GM23338 (cell line): ENCODE measurements at places on chromosomes 11 and 22. TPM values are rescaled to one million over a fixed set of nuclear protein-coding genes. Genes with fewer than 3 reads are reported as not detected.

GRCh38 chr11:58573451-58574104 is 2.1 kb downstream of the LPXN start:
- no peak overlapping the region for H3K4me3 ChIP-seq
- H3K36me3 ChIP-seq: no peaks in the 10 kb centered on the region
- no peak overlapping the region for H3K27ac ChIP-seq
- H3K4me1 ChIP-seq: no peaks in the 10 kb centered on the region
- H3K27me3 ChIP-seq: no peaks in the 10 kb centered on the region
- no peak for DNase-seq

DNA sequence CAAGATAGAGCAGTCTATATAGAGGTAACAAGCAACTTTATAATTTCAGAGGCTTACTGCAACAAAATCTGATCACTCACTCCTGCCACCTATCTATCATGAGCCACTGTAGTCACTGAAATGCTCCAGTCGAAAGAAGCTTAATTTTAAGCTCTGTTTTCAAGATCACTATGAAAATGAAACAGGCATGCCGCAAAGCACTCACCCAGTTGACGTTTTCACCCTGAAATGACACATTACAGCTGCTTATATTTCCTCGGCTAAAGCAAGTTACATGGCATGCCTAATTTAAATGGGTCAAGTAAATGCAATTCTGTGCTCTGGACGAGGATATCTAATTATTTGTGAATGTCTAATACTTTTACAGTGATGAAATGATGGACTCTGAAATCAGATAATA is 616.3 kb downstream of the FAM181B start:
- no peaks in the 10 kb centered on the region for H3K27me3 ChIP-seq
- no peak overlapping the region for H3K27ac ChIP-seq
- no peaks in the 10 kb centered on the region for H3K4me1 ChIP-seq

DNA sequence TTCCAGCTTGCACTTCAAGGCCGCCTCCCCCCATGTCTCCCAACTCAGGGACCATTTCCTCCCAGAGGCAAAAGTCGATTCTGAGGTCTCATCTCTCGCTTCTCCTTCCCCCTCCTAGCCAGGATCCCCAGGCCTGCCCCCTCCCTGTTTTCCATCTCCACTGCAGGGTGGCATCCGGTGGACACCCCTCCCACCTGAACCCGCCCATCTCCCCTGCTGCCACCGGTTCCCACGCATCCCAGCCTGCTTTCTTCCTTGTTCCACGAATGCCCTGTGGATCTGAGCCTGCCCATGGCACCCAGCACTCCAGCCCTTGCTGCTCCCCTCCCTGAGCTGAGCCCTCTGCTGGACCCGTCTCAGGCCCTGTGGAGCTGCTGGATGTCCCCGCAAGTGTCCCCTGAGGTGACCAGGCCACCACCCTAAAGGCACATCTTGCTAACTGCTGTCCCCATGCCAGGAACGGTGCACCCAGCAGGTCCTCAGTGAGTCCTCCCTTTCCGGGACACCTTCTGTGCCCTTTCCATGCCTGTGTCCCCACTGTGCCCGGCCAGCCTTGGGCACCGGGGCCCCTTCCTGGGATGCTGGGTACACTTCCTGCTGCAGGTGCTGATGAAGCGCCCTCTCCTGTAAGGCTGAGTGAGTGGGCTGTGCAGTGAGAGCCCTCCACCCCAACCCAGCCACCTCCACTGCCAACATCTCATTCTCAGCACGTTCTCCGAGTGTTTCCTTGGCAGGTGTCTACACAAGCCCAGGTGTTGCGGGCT is 936 bp downstream of the IL17REL start:
- H3K27me3 ChIP-seq: peaks cover 60% of the 10 kb centered on the region
- peaks cover 7% of the 10 kb centered on the region; the same call in 1 of the 2 replicates for H3K4me1 ChIP-seq
- H3K27ac ChIP-seq: no peak overlapping the region
- DNase-seq: peak; percentile 64

Gene TMPRSS4
- 0.04 and 0.10 TPM in 2 replicates for total RNA-seq

GRCh38 chr11:110491577-110492320 is 62.0 kb downstream of the FDX1 start:
- no peaks in the 10 kb centered on the region for H3K36me3 ChIP-seq
- DNase-seq: no peak
- no peaks in the 10 kb centered on the region for H3K4me1 ChIP-seq
- no peaks in the 10 kb centered on the region for H3K27me3 ChIP-seq
- no peak overlapping the region for H3K27ac ChIP-seq
- H3K4me3 ChIP-seq: no peak overlapping the region

Gene PTPMT1
- total RNA-seq: 87.0 and 109 TPM in 2 replicates

DNA sequence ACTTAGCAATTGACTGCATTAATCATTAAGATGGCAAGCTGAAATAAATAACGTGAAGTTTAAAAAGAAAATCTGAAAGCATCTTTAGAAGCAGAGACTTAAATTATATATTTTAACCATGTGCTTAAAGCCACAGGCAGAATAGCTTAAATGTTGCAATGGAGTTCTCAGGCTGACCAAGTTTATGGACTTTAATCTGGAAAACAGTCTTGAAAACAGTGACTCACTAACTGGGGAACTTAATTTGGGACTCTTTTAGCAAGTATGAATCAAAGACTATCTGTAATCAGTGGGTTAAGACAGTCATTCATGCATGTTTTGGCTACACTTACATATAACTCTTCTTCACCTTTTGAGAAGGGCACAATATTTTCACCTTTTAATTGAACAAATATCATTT is 12.6 kb upstream of the GLYATL1 start:
- H3K36me3 ChIP-seq: no peaks in the 10 kb centered on the region
- 0 out of 2 replicates have a peak overlapping the region, but pooled peaks have one; percentile 13 for H3K27ac ChIP-seq
- DNase-seq: no peak
- no peaks in the 10 kb centered on the region for H3K27me3 ChIP-seq
- peak overlapping the region; percentile 39 for H3K4me3 ChIP-seq

Gene TMEM191B
- 3.6 and 26.3 TPM in 2 replicates for total RNA-seq

GRCh38 chr11:132475026-132475425 is 1057.3 kb downstream of the OPCML start:
- no peaks in the 10 kb centered on the region for H3K4me1 ChIP-seq
- H3K27me3 ChIP-seq: no peaks in the 10 kb centered on the region
- DNase-seq: no peak

Gene MAPK12
- total RNA-seq: 20.4 and 26.1 TPM in 2 replicates

DNA sequence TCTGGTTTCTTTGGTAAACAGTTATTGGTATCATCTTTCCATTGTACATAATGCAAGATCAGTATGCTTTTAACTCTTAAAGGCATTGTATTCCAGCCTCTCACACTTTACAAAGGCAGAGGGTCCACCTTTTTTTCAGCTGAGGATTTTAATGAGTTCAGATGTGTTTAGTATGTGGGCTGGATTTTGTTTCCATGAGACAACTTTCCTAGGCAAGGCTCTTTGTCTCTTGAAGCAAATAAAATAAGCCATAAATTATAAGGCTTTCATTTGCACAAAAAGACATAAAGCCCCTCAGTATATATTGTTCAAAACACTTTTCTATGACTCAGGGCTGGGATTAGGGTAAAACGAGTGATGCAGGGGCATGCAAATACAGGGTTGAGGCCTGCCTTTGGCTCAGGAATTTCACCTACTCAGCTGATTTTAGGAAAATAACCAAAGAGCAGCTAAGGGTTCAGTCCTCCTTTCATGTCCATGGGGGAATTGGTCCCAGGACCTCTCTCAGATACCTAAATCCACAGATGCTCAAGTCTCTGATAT is 7.6 kb downstream of the MMP20 start:
- H3K36me3 ChIP-seq: no peaks in the 10 kb centered on the region
- H3K4me1 ChIP-seq: peaks cover 21% of the 10 kb centered on the region
- no peak overlapping the region for H3K27ac ChIP-seq
- no peaks in the 10 kb centered on the region for H3K27me3 ChIP-seq
- H3K4me3 ChIP-seq: no peak overlapping the region
- no peak for DNase-seq

DNA sequence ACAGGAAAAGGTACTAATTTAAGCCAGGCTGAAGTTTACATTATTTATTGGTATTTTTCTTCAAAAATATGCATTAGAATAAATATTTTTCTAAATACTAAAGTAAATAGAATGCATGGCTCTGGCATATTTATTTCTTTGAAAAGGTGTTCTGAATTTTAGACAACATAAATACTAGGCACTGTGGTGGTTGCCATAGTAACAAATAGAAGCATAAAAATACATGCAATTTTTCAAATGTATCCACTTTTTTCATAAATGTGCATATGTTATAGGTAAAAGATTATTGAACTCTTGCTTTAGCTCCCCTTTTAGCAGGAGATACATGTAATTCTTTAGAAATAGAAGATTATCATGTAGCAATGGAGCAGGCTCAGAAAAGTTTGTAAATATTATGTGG is 18.4 kb downstream of the DCDC1 start:
- H3K36me3 ChIP-seq: no peaks in the 10 kb centered on the region
- H3K4me3 ChIP-seq: no peak overlapping the region
- no peak for DNase-seq
- H3K27ac ChIP-seq: no peak overlapping the region
- H3K27me3 ChIP-seq: no peaks in the 10 kb centered on the region

DNA sequence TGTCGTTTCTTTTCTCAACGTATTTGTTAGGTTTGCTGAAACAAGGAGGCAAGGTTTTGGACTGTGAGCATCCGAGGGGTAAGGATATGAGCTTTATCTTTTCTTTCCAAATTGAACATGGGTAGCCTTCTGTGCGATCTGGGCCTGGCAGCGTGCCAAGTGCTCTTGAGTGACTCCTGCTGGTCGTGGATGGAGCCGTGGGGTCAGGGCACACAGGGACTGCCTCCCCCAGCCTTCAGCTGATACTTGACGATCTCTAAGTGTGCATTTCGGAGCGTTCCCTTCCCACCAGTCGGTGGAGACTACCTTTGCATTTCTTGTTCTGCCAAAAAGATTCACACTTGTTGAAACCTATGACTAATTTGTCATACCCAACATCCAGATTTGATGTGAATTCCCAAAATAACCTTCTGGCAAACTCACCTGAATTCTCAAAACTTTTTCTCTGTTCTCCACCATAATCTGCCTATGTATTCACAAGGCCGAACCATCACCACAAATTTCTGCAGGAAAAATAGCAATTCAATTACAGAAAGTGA is 40.1 kb upstream of the CLMP start:
- no peaks in the 10 kb centered on the region for H3K4me1 ChIP-seq
- no peak overlapping the region for H3K27ac ChIP-seq
- peak; percentile 78 for DNase-seq
- H3K27me3 ChIP-seq: no peaks in the 10 kb centered on the region
- no peaks in the 10 kb centered on the region for H3K36me3 ChIP-seq

Gene MUC2
- not detected in 2 replicates for total RNA-seq

- no peak overlapping the region for H3K27ac ChIP-seq
- peak; percentile 75 for DNase-seq
- H3K4me1 ChIP-seq: no peaks in the 10 kb centered on the region
- H3K27me3 ChIP-seq: no peaks in the 10 kb centered on the region
- H3K36me3 ChIP-seq: no peaks in the 10 kb centered on the region
- H3K4me3 ChIP-seq: no peak overlapping the region
Measured at GRCh38 chr11:74570266-74571061, 21.9 kb upstream of the POLD3 start.

DNA sequence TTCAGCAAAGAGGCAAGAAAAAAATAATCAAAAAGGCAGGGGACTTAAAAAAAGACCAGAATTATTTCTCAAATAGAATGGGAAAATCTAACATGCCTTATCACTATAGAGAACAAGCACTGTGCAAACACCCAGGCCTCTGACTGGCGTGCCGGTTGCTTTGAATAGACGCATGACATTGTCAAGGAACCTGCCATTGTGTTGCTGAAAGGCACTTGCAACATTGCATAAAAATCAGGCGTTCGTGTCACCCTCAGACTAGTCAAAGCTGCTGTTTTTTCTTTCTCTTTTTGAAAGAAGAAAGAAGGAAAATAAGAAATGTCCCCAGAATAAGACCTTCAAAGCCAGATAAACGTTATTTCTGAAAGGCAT is 549.3 kb upstream of the CADM1 start:
- no peak overlapping the region for H3K4me3 ChIP-seq
- peaks cover 20% of the 10 kb centered on the region for H3K4me1 ChIP-seq
- no peaks in the 10 kb centered on the region for H3K27me3 ChIP-seq
- no peaks in the 10 kb centered on the region for H3K36me3 ChIP-seq
